ENCODE measurements at places on chromosomes 13 and 19.

DNA sequence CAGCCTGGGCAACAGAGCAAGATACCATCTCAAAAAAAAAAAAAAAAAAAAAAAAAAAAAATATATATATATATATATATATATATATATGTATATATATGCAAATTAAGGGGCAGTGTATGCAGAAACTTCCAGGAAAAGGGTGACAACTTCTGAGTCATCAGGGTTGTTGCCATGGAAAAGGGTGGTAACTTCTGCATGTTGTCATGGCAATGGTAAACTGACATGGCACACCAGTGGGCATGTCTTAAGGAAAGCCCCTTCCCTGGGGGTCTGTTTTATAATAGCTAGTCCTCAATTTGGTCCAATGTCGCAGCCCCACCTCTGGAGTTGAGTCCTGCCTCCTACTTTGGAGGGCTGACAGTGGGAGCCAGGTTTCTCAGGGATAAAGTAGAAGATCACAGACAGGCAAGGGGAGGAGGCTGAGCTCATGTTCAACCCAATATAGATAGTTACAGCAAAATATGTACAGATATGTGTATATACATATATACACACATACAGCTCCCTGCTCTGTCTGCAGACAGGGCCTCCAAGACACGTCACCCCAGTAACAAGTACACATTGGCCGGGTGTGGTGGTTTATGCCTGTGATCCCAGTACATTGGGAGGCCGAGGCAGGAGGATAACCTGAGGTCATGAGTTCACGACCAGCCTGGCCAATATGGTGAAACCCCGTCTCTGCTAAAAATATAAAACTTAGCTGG, 7.2 kb upstream of the FCHO1 start:
- no peak for DNase-seq

DNA sequence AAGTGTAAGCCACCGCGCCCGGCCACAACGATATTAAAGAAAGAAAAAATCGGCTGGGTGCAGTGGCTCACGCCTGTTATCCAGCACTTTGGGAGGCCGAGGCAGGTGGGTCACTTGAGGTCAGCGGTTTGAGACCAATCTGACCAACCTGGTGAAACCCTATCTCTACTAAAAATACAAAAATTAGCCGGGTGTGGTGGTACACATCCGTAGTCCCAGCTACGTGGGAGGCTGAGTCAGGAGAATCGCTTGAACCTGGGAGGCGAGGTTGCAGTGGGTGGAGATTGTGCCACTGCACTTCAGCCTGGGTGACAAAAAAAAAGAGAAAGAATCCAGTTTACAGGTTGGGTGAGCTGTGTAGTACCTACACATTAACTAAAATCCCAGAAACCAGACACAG, 99.9 kb upstream of the CACNA1A start:
- no peak for DNase-seq

GRCh38 chr13:109687559-109688448, 98.6 kb downstream of the IRS2 start:
- no peak for DNase-seq

- DNase-seq, result no peak
These were observed 11.7 kb downstream of the RANBP3 start for GRCh38 chr19:5966215-5966614.

GRCh38 chr13:67228031-67228430, 2.1 kb downstream of the PCDH9 start:
- no peak for DNase-seq

DNA sequence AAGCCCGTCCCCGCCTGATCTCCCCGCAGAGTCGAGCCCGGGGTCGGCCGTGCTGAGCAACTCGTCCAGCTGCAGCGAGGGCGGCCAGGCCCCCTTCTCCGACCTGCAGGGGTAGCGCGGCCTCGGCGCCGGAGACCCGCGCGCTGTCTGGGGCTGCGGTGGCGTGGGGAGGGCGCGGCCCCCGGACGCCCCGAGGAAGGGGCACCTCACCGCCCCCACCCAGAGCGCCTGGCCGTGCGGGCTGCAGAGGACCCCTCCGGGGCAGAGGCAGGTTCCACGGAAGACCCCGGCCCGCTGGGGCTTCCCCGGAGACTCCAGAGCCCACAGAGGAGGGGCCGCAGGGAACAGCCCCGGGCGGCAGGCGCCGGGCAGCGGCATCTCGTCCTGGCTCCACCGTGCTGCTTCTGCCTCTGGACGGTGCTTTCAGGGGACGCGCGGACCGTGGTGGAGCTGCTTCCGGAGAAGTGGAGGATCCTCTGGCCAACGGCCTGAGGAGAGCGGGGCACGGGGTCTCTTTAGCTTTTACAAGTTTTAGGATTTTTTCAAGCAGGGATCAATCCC, 8.8 kb upstream of the F7 start:
- DNase-seq, result no peak

DNA sequence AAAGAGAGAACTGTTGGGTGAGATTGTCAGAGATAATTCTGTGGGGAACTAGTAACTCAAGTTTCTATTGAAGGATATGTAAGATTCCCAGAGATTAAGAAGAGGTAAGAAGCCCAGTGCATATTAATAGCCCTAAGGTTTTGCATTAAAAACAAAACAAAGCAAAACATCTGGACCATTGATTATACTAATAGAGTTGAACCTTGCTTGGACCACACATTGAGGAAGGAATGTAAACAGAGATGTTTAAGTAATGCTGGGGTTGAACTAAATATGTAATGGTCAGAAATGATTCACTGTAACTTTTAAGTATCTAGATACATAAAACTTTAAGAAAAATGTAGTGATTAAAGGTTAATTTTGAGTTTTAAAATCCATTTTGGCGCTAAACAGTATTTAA, 1770.0 kb downstream of the PCDH9 start:
- no peak for DNase-seq

- DNase-seq, result no peak
These were observed 13.3 kb downstream of the EXOC3L2 start for GRCh38 chr19:45231891-45232290.

DNA sequence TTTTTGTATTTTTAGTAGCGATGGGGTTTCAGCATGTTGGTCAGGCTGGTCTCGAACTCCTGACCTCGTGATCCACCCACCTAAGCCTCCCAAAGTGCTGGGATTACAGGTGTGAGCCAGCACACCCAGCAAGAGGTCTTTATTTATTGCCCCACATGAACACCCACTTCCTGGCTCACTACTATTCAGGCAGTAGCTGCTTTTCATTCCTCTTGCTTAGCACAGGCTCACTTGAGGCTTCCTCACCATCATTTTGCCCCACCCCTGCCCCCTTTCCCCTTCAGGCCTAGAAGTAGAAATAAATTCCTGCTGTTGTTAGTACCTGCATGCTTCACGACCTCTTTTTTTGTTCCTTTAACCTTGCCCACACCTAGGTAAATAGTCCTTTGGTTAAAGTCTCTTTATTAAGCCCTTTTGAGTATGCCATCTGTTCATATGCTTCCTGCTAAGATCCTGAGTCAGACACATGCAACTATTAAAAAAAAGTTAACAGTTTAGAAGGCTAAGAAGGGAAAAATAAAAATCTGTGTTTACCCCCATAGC, 33.5 kb upstream of the ITM2B start:
- DNase-seq, result peak; percentile 17
